ENCODE measurements at places on chromosomes 12 and 14.

DNA sequence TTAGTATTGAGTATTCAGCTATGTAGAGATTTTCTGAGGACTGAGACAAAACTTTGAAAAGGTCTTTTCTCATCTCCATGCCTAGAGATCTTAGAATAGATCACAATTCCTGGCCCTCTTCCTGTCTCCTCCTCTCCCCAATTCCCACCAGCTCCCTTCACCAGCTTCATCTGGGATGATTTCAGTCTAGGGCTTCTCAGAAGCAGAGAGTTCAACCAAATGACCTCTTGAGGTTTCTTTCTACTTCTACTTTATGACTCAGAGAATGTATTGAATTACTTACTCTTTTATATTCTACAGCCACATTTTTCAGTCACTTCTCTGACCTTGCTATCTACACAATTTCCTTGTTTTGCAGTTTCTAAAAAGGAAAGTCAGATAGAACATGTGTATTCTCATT is 19.4 kb upstream of the SNX6 start:
- no peak for DNase-seq

GRCh38 chr12:34236073-34236472 is 213.8 kb downstream of the ALG10 start:
- DNase-seq, result no peak

DNA sequence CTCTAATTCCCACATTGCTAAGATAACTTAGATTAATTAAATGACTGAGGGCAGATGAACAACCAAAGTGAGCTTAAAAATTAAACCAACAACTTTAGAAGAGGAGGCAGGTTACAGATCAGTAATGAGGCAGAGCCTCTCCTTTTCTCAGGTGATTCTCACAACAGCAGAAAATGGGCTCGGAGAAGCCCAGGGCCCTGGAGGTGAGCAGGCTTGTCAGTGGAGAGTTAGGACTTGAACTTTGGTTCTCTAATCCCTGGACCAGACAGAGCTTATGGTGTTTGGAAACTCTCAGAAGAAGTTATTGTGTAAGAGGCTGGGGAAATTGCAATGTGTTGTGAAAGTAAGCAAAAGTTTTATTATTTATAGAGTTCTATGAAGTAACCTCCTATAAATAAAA is 2.8 kb downstream of the TRHDE start:
- DNase-seq, result no peak

DNA sequence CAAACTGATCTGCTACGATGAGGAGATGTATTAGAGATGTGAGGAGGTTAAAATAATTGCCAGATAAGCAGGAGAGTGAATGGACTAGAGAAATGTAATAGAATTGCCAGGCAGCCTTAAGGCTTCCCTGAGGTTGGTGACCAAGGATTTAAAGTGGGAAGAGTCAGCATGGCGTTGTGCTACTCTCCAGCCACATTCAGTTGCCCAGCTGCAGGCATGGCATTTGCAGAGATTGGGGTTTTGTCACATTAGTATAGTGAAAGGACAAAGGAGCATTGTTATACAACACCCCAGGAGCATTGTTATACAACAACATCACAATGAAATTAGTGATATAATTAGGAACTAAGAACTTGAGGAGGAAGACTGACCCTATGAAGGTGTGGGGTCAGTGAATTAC is 31.7 kb downstream of the MARK3 start:
- DNase-seq, result no peak

DNA sequence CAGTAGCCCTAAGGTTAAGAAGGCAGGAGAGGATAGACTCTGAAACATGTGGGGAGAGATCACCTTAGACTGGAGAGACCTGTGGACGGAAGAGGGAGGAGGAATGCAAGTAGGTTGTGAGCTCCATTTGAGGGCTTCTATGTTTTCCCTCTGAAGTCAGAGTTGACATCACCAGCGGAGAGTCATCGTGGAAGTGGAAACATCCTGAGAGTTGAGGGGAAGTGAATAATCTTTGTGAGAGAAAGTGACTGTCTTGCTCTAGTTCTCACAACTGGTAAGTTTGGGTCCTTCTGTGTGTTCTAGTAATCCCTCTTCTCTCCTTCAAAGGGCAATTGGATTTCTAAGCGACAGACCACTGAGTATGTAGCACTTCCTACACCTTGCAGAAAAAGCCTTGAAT is 103.6 kb upstream of the CCND2 start:
- DNase-seq, result no peak

- DNase-seq, result no peak
These were observed 394.5 kb upstream of the ATP2B1 start for GRCh38 chr12:90102957-90103652.

GRCh38 chr12:113081873-113082272 is 25.3 kb downstream of the DTX1 start:
- DNase-seq, result no peak

GRCh38 chr14:74605531-74606223 is 6.4 kb downstream of the LTBP2 start:
- no peak for DNase-seq

- DNase-seq, result no peak
These were observed 17.8 kb downstream of the ANKLE2 start for GRCh38 chr12:132743831-132744230.

DNA sequence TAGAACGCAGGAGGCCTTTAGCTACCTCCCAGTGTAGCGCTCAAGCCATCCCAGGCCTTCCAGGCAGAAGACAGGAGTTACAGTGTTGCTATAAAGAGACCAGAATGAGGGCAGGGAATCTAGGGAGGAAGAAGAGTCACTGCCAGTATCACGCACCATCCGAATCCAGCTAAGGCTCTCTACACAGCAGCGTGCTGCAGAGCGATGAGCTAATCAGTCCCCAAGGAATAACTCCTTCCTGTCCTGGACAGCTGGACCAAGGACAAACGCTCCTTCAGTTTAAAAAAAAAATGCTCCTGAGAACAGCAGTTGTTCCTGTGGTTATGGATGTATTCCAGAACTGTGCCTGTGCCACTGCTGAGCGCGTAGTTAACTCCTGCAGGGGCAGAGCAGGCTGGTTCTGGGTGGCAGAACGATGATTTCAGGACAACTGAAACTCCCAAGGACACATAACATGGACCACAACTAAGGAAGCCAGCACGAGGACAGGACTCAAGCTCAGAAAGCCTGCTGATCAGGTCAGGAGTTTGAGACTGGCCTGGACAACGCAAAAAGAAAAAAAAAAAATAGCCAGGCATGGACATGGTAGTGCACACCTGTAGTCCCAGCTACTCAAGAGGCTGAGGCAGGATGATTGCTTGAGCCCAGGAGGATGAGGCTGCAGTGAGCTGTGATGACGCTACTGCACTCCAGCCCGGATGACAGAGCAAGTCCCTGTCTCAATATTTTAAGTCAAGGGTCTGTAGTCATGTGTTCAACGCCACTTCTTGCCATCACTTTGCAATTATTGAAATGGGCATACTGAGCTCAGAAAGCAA is 2.6 kb downstream of the IFFO1 start:
- DNase-seq, result no peak

- DNase-seq, result no peak
These were observed 18.9 kb downstream of the SYNE3 start for GRCh38 chr14:95497561-95498011.

GRCh38 chr12:88417531-88417930 is 162.7 kb downstream of the KITLG start:
- DNase-seq, result no peak

DNA sequence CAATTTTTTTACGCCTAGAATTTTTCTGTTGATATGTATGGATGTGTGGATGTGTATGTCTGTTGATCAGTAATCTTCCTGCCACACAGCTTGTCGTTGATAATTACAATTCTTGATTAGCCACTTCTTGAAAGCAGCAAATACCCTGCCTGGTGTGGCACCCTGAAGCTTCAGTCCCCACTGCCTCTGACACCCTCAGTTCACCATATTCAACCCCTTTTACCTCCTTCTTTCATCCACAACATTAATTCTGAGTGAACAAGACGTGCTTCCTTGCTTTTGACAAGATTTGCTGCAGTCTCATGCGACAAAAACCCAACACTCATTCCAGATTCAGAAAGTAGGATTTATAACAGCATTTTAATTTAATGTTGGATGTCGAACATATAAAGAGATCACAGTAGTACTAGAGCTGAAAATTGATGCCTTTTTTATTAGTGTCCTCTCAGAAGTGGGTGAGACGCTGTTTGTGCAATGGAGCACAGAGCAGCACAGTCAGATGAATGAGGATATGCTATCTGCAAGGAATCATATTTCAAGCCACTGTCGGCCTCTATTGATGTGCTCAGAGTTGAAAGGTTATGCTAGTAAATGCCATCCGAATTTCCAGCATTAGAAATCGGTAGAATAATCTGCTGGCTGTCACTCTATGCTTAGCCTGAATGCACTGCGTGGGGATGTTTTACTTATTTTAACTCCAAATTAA is 383.7 kb downstream of the EGLN3 start:
- no peak for DNase-seq

DNA sequence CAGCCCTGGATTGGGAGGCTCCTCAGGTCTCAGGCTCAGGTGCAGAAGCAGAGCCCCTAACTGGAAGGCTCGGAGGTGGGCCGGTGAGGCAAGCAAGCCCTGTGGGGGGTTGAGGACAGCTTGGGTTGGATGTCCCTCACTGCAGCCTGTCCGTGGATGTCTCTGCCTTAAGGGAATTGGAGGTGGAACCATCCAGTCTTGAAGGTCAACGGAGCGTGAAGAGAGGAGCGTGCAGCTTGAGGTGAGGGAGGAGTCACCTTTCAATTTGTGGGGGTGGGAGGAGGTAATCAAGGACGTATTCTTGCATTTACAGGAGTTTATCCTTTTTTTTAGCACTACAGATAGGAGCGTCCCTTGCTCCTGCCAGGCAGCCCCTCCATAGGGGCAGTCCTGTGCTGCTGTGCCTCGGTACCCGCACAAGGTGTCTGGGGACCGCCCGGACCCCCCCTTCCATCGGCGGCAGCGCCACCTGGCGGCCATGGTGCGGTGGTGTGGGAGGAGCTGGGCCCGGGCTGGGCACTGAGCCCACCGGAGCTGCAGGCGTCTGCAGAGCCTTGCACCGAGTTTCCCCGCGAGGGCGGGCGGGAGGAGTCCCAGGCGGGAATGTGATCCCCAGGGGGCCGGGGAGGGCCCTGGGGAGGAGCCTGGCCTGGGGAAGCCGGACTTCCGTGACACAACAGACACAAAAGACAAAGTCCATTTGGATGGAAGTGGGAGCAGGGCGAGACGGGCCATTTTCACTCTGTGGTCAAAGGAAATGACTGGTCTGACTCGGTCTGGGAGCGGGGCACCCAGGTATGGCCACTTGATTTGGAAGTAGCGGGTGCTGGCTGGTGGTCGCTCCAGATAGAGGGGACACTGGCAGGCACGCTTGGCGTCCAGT is 864 bp downstream of the DNAJC22 start:
- peak; percentile 93 for DNase-seq

DNA sequence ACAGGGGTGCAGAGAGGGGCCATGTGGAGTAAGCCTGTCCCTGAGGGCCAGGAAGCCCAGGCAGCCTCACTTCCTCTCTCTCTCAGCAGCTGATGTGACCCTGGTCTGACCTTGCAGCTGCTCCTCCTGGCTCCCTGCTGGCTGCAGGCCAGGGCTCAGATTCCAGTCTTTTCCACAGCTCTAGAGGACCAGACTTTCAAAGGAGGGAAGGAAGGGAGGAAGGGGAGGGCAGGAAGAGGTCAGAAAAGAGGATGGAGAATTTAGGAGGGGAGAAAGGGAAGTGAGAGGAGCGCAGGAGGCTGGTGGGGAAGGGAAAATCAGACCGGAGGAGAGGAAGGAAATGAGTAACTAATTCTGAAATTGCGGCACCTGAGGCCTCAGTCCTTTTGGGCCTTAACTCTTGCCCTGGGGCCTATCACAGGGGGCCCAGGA is 40.9 kb upstream of the VASH1 start:
- DNase-seq, result peak; percentile 15

GRCh38 chr12:39919790-39920189 is 186.1 kb downstream of the SLC2A13 start:
- DNase-seq, result no peak

GRCh38 chr12:47843226-47843980 is 23.7 kb upstream of the HDAC7 start:
- DNase-seq, result no peak

DNA sequence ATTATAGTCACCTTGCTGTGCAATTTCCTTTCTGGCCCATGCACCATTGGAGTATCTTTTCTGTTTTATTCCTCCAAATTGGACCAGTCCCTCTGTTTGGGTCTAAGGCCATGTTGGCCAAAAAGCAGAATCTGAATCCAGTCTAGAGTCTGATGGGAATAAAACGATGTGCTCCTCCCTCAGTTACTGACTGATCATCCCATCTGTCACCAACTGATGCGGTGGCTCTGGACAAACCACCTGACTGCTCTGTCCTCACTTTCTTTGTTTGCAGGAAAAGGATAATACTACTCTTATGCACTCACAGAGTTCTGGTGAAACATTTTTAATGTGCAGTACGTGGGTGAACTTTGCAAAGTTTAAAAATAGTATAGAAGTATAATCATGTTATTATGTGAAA is 120.2 kb upstream of the HIF1A start:
- DNase-seq, result no peak

DNA sequence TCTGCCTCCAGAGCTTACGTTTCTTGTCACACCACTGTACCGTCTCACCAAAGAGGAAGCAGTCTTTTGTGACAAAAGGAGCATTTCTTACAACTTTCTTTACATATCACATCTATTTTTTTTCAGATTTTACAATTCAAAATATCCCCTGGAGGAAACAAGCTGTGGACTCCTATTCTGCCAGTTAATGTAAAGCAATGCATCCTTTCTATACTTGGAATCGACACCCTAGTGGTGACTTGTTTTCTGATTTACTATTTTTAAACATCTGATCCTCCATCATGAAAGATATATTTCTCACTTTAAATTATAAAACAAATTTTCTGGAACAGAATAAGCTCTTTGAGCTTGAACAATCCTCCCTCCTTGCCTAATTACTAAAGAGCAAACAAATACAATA is 34.8 kb downstream of the AICDA start:
- no peak for DNase-seq

- no peak for DNase-seq
These were observed 59.9 kb downstream of the SLC6A12 start for GRCh38 chr12:154058-154457.

GRCh38 chr12:92143686-92144630 is 1.7 kb downstream of the BTG1 start:
- DNase-seq, result peak; percentile 22

- DNase-seq, result no peak
These were observed 14.4 kb downstream of the HHIPL1 start for GRCh38 chr14:99659333-99659741.

DNA sequence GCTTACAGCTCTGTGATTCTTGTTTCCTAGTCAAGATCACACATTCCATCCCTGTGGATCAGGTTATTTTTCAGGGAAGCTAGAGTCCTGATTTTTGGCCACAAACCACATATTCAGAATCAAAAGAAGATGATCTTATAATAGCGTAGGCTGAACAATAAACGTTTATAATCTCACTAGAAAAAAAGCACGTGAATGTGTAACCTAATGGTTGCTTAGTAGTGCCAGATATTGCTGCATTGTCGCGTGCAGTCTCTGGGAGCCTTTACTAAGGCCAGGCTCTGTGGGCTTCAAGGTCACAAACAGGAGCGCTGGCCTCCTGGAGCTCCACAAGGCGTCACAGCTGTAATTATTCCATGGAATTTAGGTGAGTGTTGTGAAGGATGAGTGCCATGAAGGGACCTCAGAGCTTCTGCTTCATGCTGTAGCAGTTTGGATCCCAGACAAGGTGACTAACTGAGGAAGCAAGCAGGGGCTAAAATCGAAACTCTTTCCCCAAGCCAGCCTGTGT is 17.4 kb downstream of the CDKN1B start:
- no peak for DNase-seq

- no peak for DNase-seq
These were observed 18.9 kb downstream of the PYROXD1 start for GRCh38 chr12:21456291-21456780.

GRCh38 chr12:124553862-124554428 is 13.5 kb downstream of the NCOR2 start:
- DNase-seq, result no peak

- no peak for DNase-seq
These were observed 6.4 kb upstream of the TC2N start for GRCh38 chr14:91873471-91874415.

Measured in substantia nigra (tissue), 51 donors.